ENCODE measurements at places on chromosomes 7 and 10.

DNA sequence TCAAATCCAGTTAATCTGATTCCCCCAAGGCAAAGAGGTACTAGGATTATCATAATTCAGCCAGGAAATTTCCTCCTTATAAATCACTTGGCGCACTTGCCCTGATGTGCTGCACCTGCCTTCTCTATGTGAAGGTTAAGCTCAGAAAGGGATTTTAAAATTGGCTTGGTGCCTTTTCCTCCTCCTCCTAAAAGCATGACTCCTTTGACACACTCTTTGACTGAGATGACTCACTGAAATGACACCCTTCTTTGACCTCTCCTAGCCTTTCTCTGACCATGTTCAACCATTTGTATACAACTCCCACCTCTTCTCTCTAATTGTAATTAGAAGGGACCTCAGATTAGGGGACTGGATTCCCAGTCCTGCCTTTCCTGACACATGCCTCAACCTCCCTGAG is 46.5 kb downstream of the ABLIM1 start:
- no peak for DNase-seq

DNA sequence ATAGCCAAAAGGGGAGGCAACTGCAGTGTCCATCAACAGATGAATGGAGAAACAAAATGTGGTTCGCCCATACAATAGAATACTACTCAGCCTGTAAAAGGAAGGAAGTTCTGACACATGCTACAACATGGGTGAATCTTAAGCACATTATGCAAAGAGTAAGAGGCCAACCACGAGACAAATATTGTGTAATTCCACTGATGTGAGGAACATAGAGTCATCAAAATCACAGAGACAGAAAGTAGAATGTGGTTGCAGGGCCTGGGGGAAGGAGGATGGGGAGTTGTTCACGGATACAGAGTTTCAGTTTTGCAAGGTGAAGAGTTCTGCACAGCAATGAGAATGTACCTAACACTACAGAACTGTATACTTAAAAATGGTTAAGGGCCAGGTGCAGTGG is 13.7 kb upstream of the C10orf71 start:
- DNase-seq: no peak

DNA sequence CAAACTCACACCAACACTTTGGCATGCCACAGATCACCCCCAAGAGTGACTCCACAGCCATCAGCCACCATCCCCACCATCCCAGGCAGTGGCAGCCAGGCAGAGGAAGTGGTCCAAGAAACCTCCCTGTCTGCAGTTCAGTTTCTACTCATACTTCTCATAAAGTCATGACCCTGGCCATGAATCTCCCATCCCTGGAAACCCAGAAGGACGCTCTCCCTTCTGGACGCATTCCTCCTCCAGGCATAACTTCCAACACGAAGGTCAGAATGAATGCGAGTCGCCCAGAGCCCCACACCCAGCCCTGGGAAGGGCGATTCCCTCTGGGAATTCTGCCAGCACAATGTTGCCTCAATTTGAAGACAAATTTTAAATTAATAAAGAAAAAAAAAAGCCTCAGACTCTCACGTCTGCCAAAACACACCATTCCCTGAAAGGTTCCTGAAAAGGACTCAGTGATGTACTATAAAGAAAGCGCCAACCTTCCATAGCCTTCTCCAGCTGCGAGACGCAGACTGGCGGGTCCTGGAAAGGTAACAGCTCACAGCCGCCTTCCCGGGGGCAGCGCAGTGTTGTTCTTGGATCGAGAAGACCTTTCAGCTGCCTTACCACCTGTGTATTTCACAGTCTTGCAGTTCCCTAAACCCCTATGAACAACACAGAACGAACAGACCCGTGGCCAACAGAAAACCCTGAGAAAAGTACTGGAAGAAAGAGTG is 307.6 kb downstream of the FRMD4A start:
- no peak for DNase-seq

GRCh38 chr7:86479144-86479543 is 164.6 kb upstream of the GRM3 start:
- no peak for DNase-seq

DNA sequence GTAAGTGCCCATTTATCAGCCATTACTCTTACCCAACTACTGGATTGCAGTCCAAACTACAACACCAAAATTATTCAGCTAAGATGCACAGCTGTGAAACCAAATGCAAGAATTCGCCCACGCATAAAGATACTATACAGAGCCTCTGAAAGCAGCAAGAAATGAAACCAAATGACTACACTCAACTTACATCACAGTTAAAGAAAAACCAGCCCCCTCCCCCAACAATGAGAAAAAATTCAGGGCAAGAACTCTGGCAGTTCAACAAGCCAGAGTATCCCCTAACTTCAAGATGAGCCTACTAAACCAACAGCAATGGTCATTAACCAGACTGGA is 209.1 kb upstream of the VWC2 start:
- no peak for DNase-seq

GRCh38 chr10:45624724-45625123 is 47.8 kb downstream of the ZFAND4 start:
- no peak for DNase-seq

- no peak for DNase-seq
Measured at GRCh38 chr10:59342000-59342399, 20.3 kb downstream of the FAM13C start.

GRCh38 chr7:92404170-92404614 is 43.1 kb upstream of the GATAD1 start:
- DNase-seq: no peak

GRCh38 chr10:97713339-97713825 is at the start of gene MARVELD1:
Gene MARVELD1 (plus strand): TSS chr10:97713730. CDS start chr10:97713877, 147 bp downstream.
- no peak for DNase-seq

- DNase-seq: no peak
Measured at GRCh38 chr10:131567279-131568162, 256.0 kb upstream of the TCERG1L start.

DNA sequence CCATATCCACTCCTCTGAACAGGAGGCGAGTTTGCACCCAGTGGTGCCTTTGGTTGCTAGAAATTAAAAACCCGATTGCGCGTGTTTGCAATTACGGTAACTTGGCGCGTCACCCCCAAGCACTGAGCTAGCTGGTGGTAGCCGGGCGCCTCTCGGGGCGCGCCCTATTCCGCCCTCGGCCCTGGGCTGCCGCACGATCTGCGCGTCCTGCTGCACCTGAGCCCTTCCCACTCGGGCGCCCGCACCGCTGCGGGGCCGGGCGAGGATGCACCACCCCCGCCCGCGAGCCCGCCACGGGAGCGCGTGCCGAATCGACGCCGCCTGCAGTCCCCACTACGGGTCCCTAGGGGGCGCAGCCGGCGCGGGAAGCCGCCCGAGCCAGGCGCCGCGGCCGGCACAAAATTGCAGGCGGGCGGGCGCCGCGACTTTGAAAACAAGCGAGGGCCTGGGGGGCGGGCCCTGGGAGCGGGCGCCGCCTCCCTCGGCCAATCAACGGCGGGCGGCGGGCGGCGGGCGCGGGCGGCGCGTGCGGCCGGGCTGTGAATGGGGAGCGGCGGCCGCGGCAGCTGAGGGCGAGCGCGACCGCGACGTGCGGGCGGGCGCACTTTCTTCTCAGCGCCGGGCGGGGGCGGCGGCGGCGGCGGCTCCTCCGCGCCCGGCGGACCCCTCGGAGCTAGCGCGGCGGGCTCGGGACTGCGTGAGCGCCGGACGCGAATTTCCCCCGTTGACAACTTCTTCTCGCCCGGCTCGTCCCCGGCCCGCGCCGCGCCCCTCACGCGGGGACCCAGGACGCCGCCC is at the start of gene SDK1:
Gene SDK1 (plus strand): TSS at position 602 of the 798 bp plus-strand sequence. CDS start 335 bp downstream, outside the sequence.
- peak; percentile 86 for DNase-seq

DNA sequence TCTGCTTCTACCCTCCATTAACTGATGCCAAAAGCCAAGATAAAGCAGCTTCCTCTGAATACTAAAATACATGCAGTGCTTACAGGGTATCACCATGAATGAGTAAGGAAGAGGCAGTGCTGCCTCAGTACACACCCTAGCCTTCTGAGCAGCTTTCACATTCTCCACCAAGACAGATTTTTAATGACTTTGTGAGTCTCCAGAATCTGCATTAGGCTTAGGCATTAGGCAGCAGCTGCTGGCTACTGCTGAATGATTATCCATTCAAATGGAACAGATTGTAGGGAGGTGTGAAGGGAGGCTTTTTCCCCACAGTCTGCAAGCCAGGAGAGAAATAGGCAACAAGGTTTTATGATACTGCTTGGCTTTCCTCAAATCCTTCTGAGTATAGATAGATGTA is 1226.7 kb upstream of the LRRN3 start:
- no peak for DNase-seq

- no peak for DNase-seq
Measured at GRCh38 chr10:34250722-34251121, 564.4 kb downstream of the PARD3 start.

GRCh38 chr7:14673202-14673601 is 229.3 kb downstream of the DGKB start:
- no peak for DNase-seq

DNA sequence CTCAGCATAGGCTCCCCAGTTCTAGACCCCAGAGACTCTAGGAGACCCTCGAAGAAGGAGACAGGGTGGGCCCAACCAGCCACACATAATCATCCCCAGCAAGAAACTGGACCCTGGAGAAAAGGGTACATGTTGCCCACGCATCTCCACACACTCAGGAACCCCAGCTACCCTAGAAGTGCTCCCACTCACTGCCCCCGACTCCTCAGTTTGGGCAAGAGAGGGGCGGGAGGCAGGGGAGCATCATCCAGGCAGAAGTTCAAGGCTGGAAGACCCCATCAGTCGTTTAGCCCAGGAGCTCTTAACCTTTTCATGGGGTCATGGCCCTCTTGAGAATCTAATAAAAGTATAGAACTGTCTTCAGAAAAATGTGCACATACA is 1.8 kb upstream of the ZNF467 start:
- DNase-seq: no peak

GRCh38 chr10:123009105-123009820 is 457 bp downstream of the ACADSB start:
- no peak for DNase-seq

- no peak for DNase-seq
Measured at GRCh38 chr7:45909561-45909960, 11.5 kb downstream of the IGFBP3 start.

GRCh38 chr10:119030421-119031250 is 1.1 kb downstream of the NANOS1 start:
- no peak for DNase-seq

- DNase-seq: no peak
Measured at GRCh38 chr10:103968441-103969391, 1.8 kb downstream of the SLK start.

DNA sequence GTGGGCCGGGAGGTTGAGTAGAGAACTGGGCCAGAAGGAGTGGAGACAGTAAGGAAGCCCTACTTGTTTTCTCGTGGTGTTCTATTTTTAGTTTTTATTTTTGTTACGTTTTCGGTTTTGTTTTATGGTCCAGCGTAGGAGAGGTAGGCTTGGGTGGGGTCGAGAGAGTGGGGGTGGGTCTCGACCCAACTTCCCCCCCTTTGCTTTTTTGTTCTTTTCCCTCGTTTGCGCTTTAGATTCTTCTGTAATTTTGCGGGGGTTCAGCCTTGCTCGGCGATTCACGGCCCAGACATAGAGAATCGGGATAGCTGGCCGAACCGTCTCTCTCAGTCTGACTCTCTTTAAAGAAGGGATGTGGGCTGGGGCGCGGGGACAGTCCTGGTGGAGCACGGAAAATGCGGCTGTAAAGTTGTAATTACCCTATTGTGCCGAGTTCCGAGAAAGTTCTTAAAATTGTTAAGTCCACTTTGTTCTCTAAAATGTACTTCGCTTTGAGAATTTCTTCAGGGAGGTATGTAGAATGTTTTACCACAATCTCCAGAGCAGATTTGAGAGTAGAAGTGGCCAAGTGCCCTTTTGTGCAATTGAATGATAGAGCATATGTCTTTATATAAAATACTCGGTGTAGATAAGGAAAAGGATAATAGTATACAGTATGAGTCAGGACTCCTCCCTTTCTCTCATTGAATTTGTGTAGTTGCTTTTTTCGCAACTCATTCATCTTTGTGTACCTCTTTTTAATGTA is 816 bp downstream of the DMTF1 start:
- DNase-seq: peak; percentile 17

GRCh38 chr7:24964191-24964590 is 15.8 kb downstream of the OSBPL3 start:
- DNase-seq: no peak

DNA sequence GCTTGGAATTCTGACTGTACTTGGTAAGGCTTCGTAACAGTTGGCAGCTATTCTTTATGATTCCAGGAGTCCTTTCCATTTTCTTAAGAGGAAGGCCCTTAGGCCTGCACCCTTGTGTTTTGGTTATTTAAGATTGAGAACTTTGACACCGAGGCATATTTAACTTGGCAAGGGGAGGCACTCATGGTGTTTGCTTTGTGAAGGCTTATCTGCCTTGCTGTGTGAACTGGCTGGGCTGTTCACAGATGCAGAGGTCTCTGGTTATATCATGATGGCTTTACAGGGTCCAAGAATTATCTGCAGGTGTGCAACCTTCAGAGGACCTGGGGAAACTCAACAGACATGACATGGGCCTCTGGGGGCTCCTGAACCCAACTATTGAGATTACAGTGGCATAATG is 833 bp upstream of the PNLIPRP1 start:
- DNase-seq: no peak

- no peak for DNase-seq
Measured at GRCh38 chr10:9868499-9868898, 1149.2 kb upstream of the CELF2 start.

GRCh38 chr7:95594185-95594584 is 2.1 kb downstream of the PDK4 start:
- DNase-seq: no peak

DNA sequence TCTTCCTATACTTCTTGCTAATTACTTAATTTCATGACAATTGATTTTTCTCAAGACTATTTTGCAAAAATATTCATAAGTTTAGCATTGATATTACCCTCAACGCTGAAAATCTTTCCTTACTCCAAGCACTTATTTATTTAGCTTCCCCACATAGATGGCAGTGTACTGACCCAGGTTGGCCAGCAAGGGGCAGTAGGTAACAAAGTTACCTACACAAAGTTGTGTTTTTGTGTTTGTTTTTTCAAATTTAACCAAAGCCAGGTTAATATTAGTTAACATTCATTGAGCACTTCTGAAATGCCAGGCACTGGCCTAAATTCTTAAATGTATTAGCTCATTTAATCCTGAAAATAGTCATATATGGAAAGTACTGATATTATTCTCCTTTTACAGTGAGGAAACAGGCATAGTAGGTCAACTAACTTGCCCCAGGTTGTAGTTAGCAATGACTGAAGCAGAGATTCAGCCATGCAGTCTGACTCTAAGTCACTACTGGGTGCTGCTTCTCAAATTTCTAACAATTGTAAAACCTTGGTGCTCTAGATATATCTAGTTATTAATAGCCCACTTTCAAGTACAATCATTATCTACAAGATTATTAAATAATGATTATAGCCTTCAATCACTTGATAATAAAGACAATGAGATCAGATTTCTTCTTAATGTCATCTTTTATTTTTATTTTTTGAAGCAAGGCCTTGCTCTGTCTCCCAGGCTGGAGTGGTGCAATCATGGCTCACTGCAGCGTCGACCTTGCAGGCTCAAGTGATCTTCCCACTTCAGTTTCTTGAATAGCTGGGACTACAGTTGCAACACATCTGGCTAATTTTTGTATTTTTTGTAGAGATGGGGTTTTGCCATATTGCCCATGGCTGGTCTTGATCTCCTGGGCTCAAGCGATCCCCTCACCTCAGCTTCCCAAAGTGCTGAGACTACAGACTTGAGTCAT is 5.8 kb upstream of the GGCT start:
- no peak for DNase-seq

- DNase-seq: peak; percentile 46
Measured at GRCh38 chr10:31745612-31746376, 182.8 kb downstream of the ARHGAP12 start.
